Esophagus mucosa (tissue), 1 donor: ENCODE measurements at places on chromosomes 6 and 20. TPM values are rescaled to one million over a fixed set of nuclear protein-coding genes. Genes with fewer than 3 reads are reported as not detected.

DNA sequence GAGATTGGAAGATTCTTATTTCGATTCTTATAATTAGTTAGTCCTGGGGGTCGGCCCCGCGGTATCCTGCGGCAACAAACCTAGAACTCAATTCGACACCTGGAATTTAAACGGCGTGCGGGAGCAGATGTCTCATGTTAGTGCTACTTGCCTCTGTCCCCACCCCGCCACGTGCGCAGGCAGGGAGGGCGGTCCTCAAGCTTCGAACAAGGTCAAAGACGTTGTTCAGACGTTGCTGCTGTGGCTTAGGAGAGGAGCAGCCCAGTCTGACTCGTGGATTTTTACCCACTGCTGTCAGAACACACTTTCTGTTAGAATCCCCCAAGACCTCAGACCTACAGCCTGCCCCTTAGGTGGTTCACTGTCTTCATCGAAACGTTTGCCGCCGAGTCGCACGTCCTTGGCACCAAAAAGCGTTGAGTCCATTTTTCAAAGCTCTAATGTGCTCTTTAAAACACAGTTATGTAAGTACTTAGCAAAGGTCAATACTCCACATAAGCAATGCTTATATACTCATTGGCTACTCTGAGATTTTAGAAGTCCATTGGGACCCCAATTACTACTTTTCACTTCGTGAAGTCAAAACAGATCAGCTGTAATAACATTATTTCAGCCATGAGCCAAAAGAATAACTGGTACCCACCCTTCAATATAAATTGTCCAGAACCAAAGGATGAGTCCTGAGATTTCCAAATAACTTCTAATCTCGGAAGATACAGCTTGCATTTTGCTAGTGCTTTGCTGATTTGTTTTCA, 2.7 kb upstream of the C6orf62 start:
- ATAC-seq, result peak; percentile 62

- no peak for ATAC-seq
These were observed 72.4 kb upstream of the SLC22A23 start for GRCh38 chr6:3529232-3529631.

Gene NKX2-4
- not detected for total RNA-seq

- no peak for ATAC-seq
These were observed 112.0 kb upstream of the MCHR2 start for GRCh38 chr6:100105919-100106529.

GRCh38 chr6:156720691-156721685, 56.2 kb upstream of the ARID1B start:
- ATAC-seq, result peak; percentile 48

DNA sequence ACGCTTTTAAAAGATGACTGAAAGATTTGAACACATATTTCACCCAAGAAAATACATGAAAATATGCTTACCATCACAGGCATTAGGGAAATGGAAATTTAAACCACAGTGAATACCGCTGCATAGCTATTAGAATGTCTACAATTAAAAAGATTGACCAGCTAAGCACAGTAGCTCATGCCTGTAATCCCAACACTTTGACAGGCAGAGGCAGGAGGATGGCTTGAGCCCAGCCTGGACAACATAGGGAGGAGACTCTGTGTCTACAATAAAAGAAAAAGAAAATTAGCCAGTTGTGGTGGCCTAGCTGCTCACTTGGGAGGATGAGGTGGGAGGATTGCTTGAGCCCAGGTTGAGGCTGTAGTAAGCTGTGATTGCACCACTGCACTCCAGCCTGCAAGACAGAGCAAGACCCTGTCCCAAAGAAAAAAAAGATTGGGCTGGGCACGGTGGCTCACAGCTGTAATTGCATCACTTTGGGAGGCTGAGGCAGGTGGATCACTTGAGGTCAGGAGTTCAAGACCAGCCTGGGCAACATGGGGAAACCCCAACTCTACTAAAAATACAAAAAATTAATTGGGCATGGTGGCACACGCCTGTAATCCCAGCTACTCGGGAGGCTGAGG, 163.7 kb upstream of the AKAP12 start:
- ATAC-seq, result no peak

GRCh38 chr20:62749851-62750445, 41.3 kb downstream of the NTSR1 start:
- ATAC-seq, result no peak

DNA sequence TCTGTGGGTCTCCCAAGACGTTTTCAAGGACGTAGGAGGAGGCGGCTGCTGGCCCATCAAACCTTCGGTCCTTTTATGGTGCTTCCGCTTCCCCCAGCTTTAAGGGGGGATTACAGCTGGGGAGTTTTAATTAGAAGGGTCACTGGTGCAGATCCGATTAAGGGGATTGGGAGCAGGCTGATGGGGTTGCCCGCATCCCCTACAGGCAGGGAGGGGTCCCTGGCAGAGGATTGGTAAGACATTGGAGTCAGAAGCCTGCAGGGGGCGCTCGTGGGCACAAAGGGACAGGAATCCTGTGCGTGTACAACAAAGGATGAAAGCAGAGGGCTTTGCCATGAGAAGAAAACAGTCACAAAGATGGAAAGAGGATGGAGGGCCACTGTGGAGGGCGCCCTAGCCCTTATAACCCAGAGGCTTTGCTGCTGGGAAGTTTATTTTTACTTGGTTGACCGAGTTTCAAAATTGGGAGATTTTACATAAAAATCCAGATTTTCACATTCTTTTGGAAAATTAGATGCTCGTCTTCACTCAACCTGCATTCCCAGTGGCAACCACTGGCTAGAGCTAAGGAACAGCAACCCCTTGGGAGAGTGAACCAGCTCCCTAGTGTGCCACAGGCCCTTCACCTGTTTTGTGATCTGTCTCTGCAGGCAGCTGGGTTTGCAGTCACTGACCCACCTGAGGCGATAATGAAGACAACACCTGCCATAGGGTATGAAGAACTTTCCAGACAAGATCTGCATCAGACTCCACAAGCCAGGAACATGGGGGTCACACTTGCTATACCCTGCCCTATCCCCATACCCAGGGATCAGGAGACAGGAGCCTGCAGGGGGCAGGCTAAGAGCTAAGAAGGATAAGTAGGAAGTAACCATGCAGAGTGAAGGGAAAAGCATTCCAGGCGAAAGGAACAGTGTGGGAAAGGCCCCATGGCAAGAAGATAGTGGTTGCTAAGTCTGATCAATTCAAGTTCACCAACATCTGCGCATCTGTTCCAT, 97.7 kb downstream of the KCNB1 start:
- peak; percentile 33 for ATAC-seq

GRCh38 chr6:29941471-29941870, 861 bp upstream of the HLA-A start:
- no peak for ATAC-seq

- no peak for ATAC-seq
These were observed 32.9 kb downstream of the ASXL1 start for GRCh38 chr20:32391003-32391402.

DNA sequence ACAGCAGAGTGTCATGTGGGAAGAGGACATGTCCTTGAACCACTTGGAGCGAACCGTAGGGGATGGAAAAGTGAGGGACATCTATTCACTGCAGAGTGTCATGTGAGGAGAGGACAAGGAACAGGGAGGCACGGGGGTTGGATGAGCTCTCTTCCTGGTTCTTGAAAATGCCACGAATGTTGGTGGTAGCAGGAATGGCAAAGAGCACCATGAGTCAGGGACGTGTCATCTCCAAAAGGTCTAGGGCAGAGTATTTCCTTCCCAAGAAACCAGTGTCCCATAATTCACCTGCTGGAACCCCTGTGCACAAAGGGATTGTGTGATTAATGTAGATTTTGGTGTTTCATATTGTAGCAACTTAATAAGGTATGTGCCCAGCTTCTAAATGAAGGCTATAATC, 136.8 kb downstream of the BFSP1 start:
- no peak for ATAC-seq

- peak; percentile 91 for ATAC-seq
These were observed at the start of gene TPD52L1 for GRCh38 chr6:125153391-125154117. TSS of gene TPD52L1 (plus strand) at chr6:125153773. CDS start at chr6:125153952, 179 bp downstream.

DNA sequence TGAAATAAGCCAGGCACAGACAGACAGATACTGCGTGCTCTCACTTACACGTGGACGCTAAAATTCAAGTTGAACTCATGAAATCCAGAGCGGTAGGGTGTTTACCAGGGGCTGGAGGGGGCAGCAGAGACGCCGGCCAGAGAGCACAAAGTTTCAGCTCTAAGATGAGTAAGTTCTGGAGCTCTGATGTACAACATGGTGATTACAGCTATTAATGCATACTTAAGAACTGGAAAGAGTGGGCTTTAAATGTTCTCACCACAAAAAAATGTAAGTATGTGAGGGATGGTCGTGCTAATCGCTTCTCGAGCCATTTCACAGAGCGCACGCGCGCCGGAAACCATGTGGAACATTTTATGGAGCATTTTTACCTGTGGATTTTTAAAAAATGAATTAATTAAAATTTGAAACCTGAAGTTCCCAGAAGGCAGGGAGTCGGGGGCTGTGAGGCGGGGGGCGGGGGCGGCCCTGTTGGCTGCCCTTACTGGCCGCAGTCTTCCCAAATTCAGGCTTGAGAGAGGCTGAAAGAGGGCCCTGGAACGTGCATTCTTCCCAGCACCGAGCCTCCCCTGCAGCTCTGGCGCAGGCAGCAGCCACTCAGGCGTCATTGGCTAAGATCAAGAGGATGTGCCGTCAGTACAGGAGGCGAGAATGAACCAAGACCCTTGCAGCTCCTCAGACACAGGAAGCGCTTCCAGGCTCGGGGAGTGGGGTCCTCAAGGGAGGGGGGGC, 8.5 kb upstream of the SLCO4A1 start:
- ATAC-seq, result no peak

DNA sequence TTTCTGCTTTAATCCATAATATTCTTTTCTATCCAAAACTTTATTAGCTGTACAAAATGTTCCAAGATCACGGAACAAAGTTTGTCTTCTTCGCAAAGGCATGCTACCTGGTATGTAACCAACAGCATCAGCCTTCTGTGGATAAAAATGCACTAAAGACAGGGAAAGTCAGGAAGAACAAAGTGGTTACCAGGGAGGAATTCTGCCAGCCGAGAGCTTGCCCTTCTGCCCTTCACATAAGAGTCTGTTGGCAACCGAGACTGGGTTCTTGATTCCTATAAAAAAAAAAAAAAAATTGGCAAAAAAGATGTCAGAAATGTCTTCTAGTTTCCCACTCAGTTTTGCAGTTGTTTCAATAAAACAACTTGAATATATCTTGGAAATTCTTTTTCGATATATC, 58.0 kb downstream of the TASP1 start:
- ATAC-seq, result no peak

- ATAC-seq, result no peak
These were observed 202.3 kb upstream of the GGTLC1 start for GRCh38 chr20:24190905-24191304.

- ATAC-seq, result peak; percentile 90
These were observed 103.5 kb downstream of the LAMP5 start for GRCh38 chr20:9617940-9618339.

GRCh38 chr6:136685540-136686108, 106.7 kb downstream of the MAP3K5 start:
- ATAC-seq, result peak; percentile 94

- ATAC-seq, result no peak
These were observed 16.0 kb downstream of the HLA-DPA1 start for GRCh38 chr6:33057222-33058150.

DNA sequence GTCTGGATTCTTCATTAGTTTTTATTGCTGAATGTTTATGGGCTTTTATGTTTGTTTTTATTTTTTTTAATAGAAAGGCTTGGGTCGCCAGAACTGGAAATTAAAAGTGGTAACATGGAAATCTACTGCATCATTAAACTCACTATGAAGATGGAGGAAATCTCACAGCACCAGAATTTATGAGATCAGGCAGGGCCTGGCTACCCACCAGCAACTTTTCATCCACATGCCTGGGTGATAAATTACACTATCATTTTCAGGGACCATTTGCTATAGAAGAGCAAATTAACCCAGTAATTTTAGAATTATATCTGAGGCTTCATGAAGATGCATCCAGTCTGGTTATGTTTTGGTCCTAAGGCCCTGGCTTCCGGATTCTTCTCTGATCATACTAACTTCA, 57.8 kb upstream of the PLCB4 start:
- ATAC-seq, result no peak

Gene TMEM170B
- 0.20 TPM for total RNA-seq

- ATAC-seq, result no peak
These were observed 374.1 kb downstream of the BCKDHB start for GRCh38 chr6:80480421-80481157.

DNA sequence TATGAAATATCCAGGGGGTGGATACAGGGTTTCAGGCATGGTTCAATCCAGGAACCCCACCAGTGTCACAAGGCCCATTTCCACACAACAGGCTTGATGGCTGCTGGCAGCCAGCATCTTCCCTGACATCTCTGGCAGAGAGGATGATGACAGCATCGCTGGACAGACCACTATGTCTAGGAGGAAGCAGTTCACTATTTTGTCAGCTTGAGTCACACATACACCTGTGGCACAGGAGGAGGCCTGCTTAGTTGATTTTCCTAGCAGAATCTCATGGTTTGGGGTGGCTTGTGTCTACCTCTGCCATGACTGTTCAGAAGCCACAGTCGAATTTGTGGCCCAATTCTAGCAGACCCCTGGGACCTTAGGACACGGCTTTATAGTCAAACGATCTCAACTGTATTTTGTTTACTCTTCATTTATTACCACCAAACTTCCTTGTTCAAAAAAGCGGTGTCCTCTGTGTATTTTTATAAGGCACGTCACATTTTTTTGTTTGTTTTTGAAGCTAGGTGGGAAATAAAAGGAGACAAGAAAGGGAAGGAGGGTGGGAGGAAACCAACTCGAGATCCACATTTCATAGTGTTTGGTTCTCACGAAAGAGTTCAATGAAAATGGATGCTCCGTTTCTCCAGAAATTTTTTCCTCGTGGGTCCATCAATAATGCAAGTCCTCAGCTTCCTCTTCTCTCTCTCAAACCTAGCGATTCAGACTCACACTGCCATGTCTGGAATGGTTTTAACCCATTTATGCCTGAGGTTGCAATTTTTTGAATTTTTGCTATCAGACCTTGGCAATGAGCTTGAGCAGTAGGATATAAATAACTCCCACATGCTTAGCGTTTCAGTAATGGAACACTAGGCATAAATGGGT, 94.4 kb downstream of the TOX2 start:
- ATAC-seq, result no peak

DNA sequence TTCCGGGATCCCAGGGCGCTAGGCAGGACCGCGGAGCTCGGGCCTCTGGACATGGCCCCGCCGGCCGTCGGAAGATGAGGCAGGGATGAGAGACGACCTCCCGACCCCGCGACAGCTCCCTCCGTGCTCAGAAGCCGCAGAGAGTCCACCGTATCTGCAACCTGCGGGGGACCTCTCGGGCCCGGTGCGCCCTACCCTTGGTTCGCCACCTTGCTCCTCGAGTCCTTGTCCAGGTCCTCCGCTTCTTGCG, 301 bp downstream of the PPP1R3D start:
- no peak for ATAC-seq

Gene ASXL1
- 27.5 TPM for total RNA-seq

DNA sequence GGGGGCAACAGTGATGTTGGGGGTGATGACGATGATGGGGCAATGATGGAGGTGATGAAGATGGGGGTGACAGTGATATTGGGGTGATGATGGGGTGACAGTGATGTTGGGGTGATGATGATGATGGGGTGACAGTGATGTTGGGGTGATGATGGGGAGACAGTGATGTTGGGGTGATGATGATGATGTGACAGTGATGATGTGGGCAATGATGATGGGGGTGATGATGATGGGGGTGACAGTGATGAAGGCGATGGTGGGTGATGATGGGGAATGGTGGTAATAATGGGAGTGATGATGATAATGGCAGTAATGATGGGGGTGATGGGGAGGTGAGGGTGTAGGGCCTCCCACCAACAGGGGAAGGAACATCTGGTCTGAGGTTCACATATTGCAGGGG, 150.6 kb downstream of the ERMARD start:
- no peak for ATAC-seq
